Stimulated activated naive CD8-positive, alpha-beta T cell treated with anti-CD3 and anti-CD28 coated beads, Interleukin-15, amount 100 ng/mL, for 72 hours (primary cell): ENCODE measurements at places on chromosomes 7 and 10.
A peak's percentile ranks its signal among the peaks of the same experiment; 100 is the strongest.

DNA sequence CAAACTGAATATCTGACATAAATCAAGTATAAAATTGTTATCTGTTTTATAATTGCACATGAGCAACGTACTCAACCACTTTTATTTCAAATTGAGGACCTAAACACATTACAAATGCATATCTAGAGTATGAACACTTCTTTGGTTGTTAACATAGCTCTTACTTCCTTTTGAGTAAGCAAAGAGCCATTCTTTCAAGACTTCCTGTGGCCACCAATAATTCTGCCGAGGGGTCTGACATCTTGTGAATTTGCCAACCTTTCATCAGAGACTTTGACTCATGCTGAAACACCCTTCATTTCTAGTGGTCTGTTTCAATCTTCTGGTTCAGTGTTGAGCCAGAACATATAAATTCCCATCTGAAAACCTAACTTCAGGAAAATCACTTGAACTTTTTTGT, 59.4 kb downstream of the CDK14 start:
- DNase-seq = no peak

GRCh38 chr7:51261117-51261835, 55.3 kb downstream of the COBL start:
- no peak for DNase-seq

DNA sequence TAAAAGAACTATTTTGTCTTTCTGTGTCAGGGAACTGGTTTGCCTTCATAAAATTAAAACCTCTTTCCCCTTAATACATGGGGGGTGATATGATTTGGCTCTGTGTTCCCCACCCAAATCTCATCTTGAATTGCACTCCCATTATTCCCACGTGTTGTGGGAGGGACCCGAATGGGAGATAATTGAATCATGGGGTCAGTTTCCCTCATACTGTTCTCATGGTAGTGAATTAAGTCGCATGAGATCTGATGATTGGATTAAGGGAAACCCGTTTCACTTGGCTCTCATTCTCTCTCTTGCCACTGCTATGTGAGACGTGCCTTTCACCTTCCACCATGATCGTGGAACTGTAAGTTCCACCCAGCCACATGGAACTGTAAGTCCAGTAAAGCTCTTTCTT, 142.1 kb downstream of the VTI1A start:
- no peak for DNase-seq

DNA sequence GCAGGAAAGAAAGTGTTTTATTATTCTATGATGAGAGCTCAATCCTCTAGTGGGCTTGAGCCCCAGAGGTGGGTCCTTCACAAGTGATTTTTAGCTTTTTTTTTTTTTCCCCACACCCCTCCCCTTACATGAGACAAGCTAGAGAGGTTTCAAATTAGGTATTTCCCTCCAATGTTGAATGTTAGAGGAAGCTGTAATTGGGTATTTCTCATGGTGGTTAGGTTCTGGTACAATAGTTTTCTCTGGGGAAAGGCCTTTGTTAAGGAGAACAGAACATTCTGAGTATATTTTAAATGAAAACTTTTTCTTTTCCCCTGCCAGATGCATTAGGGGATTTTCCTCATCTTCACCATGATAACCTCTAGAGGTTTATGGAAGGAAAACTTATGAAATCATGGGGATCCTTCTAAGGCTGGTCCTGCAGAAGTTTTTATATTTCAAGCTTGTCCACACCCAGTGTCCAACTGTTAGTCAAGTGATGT, 1039.7 kb downstream of the NRG3 start:
- DNase-seq = no peak

GRCh38 chr10:99370993-99371392, 41.8 kb downstream of the CNNM1 start:
- DNase-seq = peak; percentile 23

GRCh38 chr7:101185258-101185839, 5.3 kb upstream of the NAT16 start:
- DNase-seq = no peak

GRCh38 chr7:81883801-81884393, 114.0 kb upstream of the HGF start:
- DNase-seq = no peak

DNA sequence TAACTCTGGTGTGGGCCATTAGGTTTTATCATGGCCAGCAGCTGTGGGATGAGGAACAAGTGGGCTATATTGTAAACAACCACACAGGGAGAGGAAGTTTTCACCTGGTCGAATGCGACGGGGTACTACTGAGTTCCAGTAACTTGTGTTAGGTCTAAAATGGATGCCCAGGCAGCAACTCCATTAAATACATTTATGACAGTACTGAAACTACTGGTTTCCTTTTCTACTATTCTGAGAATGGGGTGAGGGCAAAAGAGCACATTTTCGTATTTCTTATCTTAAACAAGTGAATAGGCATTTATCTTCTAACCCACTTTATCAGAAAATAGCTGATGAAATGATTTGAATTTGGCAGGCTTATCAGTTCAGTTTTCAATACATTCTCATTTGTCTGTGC, 109.7 kb downstream of the C1GALT1 start:
- no peak for DNase-seq

DNA sequence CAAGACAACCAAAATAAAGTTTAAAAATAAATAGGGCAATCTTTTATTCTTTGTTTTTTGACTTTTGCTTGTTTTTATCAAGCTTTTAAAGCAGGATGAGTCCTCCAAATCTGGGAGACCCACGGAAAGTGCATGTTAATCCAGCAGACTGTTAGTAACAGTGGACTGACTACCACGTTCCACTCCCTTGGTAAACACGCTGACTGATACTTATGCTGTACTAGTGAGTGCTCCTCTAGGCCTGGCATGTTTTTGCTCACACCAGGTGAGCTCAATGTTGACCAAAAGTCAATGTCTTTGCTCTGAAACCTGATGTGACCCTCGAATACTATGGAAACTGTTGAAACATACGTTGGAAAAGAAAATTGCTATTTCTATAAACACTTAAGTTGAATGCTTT, 88.4 kb downstream of the KIAA1549 start:
- no peak for DNase-seq

- no peak for DNase-seq
These were observed 13.0 kb downstream of the POLL start for GRCh38 chr10:101575091-101575490.

- DNase-seq = no peak
These were observed 454.6 kb upstream of the ANKRD30A start for GRCh38 chr10:36670621-36671402.

DNA sequence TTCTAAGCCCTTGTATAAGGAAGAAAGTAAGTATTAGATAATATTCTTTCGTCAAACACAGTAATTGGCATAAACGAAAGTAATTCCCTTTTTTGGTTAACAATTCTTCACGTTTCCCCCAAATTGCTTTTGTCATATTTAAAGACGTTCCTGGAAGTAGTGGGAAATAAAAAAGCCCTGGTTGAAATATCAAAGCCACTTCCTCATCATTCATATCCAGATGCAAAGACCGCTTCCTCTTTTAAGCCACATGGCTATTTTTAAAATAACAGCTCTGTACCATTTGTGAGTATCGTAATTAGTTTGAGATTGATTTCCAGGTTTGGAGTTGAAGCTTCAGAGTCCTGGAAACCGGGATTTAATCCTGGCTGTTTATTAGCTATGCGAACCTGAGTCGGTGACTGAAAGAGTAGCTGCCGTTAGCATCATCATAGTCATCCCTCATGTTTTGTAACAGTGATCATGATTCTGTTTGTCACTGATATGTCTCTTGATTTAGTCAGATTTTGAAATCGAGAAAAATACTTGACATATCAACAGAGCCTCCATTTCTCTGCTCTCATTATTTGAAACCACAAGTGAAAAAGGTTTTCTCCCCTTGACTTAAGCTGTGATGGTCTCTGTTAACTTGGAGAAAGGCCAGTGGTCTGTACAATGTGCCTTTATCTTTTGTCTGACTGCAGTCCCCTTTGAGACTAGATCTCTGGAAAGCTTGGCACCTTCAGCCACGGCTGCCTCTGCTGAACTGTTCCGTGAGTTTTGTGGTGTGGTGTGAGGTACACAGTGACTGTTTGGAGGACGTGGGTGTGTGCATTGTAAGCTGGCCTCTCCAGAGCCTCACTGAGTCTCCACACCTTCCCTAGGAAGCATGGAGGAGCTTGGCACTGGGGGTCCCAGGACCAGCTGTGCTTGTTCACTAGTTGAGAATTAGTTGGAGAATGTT, 18.1 kb downstream of the OPTN start:
- no peak for DNase-seq

DNA sequence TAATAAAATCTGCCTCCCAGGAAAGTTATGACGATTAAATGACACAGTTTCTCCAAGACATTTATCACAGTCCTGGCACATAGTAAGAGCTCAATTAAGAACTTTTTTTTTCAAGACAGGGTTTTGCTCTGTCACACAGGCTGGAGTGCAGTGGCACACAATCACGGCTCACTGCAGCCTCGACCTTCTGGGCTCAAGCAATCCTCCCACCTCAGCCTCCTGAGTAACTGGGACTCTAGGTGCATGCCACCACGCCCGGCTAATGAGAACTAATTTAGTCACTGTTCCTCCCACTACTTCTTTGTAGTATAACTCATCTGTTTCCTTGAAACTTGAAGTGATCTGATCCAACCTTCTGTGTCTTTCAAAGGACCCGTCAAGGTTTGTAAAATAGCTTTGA, 42.2 kb upstream of the MXI1 start:
- DNase-seq = no peak

DNA sequence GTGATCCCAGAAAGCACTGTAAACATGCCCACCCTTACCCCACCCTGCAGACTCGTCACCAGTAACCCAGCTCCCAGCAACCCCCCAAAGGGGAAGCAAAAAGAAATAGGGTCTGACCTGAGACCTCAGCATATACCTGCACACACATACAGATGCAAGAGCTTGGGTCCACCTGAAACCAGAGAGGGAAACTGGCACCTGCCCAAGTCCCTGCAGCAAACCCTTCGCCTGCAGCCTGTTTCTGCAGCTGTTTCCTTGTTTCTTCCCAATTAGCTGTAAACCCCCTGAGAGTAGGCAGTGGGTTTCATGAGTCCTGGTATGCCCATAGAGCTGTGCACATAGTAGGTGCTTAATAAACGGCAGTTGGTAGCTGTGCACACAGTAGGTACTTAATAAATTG, 140.5 kb downstream of the FGFR2 start:
- DNase-seq = no peak

DNA sequence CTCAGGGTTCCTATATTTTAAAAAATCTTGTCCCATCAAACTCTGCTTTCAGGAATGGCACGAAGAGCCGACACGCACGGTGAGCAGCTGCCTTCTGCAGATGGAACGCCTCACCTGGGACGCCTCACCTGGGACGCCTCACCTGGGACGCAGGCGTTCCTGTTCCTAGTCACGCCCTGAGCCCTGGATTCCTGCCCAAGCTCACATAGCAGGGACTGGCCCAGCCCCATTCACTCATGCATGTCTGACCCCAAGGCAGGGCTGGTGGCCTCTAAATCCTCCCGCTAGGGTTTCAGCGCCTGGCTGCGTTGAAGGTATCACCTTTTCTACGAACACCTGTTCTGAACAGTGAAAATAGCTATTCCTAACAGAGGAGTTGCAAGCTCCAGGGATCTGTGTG, 49.8 kb downstream of the CARD11 start:
- DNase-seq = no peak
